ENCODE measurements at places on chromosomes 7 and 10.

GRCh38 chr10:96440361-96441292 lies 73.1 kb downstream of the TLL2 start:
- no peak for DNase-seq

DNA sequence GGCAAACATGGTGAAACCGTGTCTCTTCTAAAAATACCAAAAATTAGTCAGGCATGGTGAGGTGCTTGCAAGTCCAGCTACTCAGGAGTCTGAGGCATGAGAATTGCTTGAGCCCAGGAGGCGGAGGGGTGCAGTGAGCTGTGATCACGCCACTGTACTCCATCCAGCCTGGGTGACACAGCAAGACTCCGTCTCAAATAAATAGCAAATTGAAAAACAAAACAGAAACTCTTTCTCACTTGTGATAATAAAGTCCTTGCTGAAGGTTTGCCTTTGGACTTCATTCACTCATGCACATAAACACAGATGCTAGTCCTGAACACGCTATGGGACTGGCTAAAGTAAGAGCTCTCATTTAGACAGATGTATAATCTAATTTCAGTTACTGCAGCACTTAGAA lies 37.6 kb downstream of the ANK3 start:
- DNase-seq = no peak

- DNase-seq = no peak
These were observed 412.5 kb downstream of the PLXDC2 start for GRCh38 chr10:20228729-20229128.

DNA sequence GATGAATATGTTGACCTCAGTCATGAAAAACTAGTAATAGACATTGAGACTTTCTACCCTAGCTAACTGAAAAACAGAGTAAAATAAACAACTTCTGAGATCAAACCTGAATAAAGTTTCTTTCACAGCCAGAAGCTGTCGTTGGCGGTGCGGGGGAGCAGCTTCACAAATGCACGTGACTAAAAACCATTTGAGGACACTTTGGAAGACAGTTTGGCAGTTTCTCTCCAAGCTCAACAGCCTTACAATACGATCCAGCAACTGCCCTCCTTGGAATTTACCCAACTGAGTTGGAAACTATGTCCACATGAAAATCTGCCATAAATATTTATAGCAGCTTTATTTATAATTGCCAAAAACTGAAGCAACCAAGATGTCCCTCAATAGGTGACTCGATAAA lies 63.1 kb downstream of the CYTH3 start:
- DNase-seq = no peak

DNA sequence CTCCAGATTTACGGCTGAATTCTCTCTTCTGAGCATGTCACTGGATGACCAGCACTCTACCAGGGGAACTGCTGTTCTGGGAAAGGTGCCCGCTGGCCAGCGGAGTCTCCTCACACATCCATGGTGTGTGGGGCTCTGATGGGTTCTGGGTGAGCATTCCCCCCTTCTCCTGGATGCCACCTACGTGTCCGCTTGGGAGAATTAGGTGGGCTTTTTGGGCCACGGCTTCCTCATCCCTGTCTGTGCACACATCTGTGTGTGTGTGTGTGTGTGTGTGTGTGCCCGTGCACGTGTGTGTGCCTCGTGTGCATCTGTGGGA lies 163.0 kb downstream of the DNAJB6 start:
- no peak for DNase-seq

GRCh38 chr10:36089790-36090440 lies 447.8 kb upstream of the FZD8 start:
- DNase-seq = no peak

- DNase-seq = no peak
These were observed 299.1 kb downstream of the PLXNA4 start for GRCh38 chr7:132276976-132277725.

DNA sequence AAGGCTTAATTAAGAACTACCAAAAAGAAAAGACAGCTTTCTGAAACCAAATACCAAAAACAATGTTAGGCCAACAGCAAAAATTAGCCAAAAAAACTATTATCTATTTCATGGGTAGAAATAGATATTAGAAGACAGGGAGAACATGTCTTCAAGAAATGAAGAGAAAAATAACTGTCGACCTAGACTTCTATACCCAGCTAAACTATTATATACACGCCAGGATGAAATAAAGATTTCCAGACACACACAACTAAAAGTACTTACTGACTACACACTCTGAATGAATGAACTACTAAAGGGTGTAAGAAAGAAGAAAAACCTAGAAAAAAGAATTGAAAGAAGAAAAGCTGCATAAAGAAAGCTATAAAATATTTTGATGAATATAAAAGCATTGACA lies 11.5 kb upstream of the CDHR3 start:
- DNase-seq = no peak

DNA sequence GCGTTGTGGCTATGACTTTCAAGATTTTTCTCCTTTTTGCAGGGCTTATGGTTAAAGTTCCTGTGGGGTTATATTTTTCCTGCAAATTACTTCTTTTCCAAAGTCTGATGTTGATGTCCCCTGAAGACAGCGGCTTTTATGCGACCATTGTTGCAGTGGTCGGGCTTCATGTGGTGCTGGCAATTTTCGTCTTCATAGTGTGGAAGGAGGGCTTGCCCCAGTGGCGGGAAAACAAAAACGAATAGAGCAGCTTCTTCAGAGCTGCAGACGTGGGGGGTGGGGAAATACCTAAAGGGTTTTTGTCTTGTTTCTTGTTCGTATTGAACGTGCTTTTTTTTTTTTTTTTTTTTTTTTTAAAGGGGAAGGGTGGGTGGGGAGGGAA lies 53.8 kb downstream of the MCMBP start:
- no peak for DNase-seq

GRCh38 chr7:144588559-144589051 lies 185.1 kb upstream of the NOBOX start:
- no peak for DNase-seq

GRCh38 chr7:6615723-6616555 lies 529 bp downstream of the ZNF853 start:
- no peak for DNase-seq

DNA sequence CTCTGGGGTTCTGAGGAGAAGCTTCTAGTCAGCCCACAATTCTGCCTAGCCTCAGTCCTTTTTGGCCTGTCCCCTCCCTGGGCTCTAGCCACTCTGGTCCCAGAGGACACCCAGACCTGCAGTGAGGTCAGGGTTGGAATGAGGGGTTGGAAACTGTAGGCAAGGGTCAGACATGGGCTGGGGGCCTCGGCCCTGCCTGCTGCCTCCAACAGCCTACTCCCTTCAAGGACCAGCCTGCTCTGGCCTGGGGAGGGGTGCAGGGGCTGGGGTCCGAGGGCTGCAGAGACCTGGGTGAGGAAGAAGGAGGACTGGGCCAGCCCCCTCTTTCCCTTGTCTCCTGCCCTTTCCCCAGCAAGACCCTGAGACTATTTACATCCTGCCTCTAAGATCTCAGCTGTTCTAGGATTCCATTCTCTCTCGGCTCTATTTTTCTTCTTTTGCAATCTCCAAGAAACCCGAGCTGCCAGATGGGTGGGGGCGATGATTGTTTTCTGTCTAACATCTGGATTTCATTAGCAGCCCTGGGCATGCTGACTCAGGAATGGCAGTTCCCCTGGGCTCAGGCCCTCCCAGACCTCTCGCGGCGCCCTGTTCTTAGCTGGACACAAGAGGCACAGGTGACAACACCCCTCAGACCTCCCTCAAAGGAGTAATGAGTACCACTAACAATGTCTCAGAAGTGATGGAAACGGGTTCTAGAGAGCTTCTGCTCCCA lies 23.1 kb downstream of the ZCCHC24 start:
- no peak for DNase-seq

GRCh38 chr10:110013630-110014293 lies 6.0 kb downstream of the ADD3 start:
- DNase-seq = no peak

- DNase-seq = no peak
These were observed 7.0 kb downstream of the ATP6V0E2 start for GRCh38 chr7:149880638-149881311.
